ENCODE measurements at places on chromosomes 6 and 20.

- DNase-seq: no peak
Observed at GRCh38 chr20:8021541-8022269, 2.1 kb upstream of the TMX4 start.

GRCh38 chr20:60053125-60053817, 95.0 kb downstream of the CDH26 start:
- no peak for DNase-seq

- DNase-seq: no peak
Observed at GRCh38 chr6:5724911-5725310, 281.8 kb downstream of the NRN1 start.

DNA sequence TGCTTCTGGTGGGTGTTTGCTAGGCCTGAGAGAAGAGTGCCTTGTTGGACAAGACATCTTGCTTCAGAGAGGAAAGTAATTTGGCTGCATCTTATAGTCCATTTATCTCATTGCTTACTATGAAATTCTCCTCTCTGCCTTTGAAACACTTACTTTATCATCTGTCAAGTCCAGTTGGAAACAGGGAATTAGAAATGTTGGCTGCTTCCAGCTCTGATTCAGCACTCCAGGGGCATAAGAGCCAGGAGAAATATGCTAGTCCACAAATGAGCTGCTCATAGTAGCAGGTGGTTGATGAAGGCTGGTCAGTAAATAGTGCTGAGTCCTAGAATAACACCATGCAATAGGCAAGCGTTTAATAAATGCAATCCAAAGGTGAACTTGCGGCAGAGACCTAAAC, 227.1 kb downstream of the SLC35F1 start:
- DNase-seq: no peak

GRCh38 chr20:14986026-14986655, 648.7 kb upstream of the FLRT3 start:
- no peak for DNase-seq

GRCh38 chr20:13839421-13840092, 54.7 kb downstream of the NDUFAF5 start:
- DNase-seq: no peak

- no peak for DNase-seq
Observed at GRCh38 chr20:35312318-35312717, 20.1 kb upstream of the FAM83C start.

- no peak for DNase-seq
Observed at GRCh38 chr6:73028124-73028766, 197.1 kb downstream of the KHDC1L start.

DNA sequence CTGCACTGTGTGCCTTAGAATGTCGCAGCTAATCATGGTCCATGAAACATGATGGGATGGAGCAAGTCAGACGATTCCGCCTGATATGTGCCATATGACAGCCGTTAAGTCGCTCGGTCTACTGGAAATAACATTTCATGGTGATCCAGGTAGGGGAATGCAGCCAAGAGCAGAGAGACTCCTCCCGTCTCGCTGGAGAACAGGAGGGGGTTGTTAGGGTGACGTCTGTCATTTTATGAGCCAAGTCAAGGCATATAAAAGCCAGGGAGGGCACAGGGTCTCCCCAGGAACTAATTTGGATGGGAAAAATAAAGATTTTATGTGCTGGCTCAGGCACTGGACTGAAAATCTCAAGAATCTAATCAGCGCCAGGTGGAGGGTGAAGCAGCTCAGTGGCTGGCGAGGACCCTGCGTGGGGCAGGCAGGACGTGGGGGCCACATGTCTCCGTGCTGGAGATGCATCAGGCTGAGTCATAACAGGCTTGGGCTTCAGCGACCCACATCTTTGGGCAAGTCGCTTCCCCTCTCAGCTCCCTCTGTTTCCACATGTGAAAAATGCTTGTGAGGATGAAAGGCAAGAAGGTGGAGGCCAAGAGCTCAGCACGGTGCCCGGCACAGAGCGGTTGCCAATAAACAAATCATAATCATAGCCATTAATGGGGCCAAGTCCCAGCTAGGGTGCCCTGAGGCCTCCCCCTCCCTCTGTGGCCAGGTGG, 234.6 kb downstream of the ANKRD60 start:
- no peak for DNase-seq
